ENCODE measurements at places on chromosomes 16 and 17.

DNA sequence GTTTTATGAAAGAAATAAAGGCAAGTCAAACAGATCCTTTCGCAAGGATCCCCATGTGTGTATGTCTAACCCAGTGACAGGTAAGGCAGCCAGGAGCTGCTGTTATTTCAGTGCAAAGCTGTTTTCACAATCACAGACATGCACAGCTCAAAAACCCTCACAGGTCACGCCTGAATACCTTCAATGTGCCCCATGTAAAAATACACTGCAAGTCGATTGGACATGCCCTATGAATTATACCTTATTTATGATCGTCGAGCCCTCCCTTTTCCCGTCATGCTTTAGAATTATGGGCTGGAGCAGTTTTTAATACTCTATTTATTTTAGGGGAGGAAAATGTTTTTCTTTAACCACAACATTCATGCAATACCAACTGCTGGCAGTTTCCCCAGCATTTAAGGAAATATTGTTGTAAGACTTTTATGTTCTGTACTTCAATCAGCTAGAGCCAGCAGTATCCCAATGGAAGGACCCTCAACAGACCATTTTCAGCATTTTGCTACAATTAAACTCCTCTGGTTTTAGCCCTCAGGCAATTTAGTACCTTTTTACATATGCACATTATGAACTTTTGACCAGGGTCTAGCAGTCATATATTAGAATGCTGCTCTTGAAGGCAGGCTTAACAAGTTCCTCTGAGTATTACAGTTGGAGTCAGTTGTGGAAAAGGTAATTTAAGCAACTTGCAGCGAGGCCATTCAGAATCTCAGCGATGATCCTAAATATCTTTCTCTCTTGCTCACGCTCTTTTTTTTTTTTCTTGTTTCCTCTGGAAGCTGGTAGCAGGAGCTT lies 362.2 kb downstream of the WWOX start:
- no peak for DNase-seq

- no peak for DNase-seq
These were observed 81.8 kb downstream of the VAT1L start for GRCh38 chr16:77869997-77870813.

DNA sequence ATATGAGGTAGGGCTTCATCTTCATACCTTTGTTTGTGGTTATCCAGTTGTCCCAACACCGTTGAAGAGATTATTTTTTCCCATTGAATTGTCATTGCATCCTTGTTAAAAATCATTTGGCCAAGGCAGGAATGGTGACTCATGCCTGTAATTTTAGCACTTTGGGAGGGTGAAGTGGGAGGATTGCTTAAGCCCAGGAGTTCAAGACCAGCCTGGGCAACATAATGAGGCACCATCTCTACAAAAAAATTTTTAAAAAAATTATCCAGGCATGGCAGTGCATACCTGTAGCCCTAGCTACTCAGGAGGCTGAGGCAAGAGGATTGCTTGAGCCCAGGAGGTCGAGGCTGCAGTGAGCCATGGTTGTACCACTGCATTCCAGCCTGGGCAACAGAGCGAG lies 223.9 kb downstream of the TANC2 start:
- DNase-seq: no peak

GRCh38 chr16:87956098-87956364 lies 4.8 kb downstream of the BANP start:
- DNase-seq: no peak

- no peak for DNase-seq
These were observed 13.2 kb upstream of the TMEM100 start for GRCh38 chr17:55735731-55736405.
